ENCODE measurements at places on chromosomes 1 and 21.

DNA sequence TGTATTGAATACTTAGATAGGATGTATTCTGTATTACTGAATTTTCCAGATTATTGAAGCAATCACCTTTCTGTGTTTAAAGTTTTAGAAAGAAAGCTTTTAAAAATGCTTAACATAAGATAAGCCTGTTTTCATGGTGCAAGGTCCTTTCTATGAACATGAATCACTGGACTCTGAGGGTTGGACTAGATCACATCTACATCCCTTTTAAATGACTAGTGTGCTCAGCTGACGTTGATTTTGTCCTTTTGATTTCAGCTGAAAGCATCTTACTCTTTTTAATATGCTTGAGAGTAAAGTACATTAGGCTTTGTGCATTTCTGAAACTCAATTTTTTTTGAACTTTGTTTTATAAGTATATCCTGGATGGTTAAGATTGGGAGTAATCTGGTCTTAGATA, 16.2 kb downstream of the MIER1 start:
- peak; percentile 17 for DNase-seq

- DNase-seq, result no peak
These were observed 65.9 kb downstream of the SLC37A1 start for GRCh38 chr21:42579456-42580075.

DNA sequence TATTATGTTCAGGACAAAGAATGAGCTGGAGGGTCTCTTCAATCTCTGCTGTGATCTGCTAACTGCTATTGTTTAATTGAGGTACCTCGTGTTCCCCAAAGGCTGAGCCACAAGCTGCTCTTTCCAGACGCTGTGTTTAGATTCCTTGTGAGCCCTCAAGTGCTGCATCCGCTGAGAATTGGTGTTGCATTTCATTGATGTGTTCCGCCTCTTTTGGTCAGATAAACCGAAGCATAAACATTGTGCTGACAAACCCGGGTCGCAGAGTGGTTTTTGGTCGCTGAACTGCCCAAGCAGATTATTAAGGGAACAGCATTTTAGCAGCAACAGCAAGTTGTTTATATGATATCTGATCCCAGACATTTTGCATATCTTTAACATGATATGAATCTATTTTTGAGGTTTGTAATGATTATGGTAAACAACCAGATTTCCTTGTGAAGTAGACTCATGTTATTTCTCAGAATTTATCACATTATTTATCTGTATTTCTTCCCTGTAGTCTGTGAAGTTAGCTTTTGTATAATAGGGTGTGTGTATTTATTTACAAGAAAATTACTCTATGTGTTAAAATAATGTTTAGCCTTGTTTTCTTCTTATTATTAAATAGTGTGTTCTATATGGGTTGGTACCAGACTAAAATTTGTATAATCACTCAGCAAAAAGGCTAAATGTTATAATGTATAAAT, 217.2 kb upstream of the C1orf105 start:
- no peak for DNase-seq

- peak; percentile 76 for DNase-seq
These were observed 49.6 kb downstream of the CD58 start for GRCh38 chr1:116521186-116521585.

DNA sequence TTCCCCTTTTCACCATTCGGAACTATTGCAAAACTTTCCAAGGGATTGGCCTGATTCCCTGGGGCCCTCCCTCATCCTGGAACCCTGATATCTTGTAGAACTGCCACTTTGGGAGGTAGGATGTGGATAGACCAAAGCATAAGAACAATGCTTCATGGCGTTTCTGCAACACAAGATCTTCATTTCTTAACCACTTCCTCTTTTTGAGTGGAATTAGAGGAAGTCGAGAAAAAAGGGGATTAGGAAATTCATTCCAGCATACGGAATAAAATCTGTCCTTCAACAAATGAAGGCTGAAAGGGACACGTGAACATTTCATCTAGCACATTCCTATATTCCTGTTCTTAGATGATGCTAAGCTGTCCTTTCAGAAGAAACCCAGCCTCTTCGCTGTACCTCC, 149.3 kb downstream of the HUNK start:
- DNase-seq, result no peak

DNA sequence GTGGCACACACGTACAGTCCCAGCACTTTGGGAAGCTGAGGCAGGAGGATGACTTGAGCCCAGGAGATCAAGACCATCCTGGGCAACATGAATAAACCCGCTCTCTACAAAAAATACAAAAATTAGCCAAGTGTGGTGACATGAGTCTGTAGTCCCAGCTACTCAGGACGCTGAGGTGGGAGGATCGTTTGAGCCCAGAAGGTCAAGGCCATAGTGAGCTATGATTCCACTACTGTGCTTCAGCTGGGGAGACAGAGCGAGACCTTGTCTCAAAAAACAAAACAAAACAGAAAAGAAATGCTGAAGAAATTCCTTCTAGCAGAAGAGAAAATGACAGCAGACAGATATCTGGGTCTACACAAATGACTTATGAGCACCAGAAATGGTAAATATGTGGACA, 10.3 kb downstream of the ALDH9A1 start:
- no peak for DNase-seq

GRCh38 chr21:42722153-42722552, 68.7 kb downstream of the PDE9A start:
- DNase-seq, result no peak

Data from AG10803 (cell line).